Hematopoietic multipotent progenitor cell treated with erythropoietin and hydrocortisone succinate and interleukin-3 and kit ligand, for 4 days (in vitro differentiated cells): ENCODE measurements at places on chromosomes 4 and X.

GRCh38 chr4:99808260-99808857 lies 8.3 kb upstream of the DAPP1 start:
- peak; percentile 82 for DNase-seq

GRCh38 chr4:41885456-41885855 lies 49.8 kb upstream of the TMEM33 start:
- no peak for DNase-seq

- DNase-seq, result peak; percentile 53
Measured at GRCh38 chr4:61149278-61149677, 50.8 kb upstream of the ADGRL3 start.

DNA sequence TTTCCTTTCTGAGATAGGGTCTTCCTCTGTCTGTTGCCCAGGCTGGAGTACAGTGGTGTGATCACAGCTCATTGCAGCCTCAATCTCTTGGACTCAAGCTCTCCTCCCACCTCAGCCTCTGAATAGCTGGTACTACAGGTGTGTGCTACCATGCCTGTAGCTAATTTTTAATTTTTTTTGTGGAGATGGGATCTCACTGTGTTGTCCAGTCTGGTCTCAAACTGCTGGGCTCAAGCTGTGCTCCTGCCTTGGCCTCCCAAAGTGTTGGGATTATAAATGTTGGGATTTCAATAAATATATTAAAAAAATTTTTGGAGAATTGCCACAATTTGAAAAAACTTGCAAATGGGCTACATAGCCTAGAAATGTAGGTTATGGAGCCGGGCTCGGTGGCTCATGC lies 18.5 kb downstream of the RAPGEF2 start:
- DNase-seq, result no peak

DNA sequence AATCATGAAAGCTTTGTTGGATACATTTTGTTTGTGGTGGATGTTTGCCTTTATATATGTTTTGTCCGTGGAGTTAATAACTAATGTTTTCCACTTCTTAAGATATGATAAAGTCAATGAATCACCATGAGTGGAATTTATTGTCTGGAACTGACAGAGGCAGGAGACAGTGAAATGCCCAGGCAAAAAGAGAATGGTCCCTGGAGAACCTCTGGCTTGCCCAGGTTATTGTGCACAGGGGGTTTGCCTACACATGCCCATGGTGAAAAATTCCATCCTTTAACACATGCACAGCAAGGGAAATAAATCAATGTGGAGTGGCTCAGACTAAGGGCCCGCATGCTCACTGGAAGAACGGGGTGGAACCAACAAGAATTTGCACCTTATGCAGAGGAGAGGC lies 964.3 kb upstream of the GRIA3 start:
- DNase-seq, result no peak

DNA sequence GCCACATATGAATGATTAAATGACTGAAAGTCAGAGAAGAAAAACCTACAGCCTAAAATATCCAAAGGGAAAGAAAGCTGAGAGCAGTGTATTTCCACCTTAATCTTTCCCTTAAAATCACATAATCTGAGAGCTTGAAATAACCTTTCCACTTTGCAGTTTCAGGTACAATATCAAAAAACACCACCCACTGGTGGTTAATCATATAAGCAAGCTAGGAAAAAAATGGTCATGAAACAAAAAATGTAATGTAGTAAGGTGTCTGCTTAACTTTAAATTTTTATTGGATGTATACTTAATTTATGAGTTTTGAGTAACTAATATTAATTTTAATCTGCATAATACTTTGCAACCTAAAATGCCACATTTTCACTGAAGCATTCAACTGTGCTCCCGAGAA lies 3.2 kb downstream of the PRDM5 start:
- DNase-seq, result peak; percentile 10

DNA sequence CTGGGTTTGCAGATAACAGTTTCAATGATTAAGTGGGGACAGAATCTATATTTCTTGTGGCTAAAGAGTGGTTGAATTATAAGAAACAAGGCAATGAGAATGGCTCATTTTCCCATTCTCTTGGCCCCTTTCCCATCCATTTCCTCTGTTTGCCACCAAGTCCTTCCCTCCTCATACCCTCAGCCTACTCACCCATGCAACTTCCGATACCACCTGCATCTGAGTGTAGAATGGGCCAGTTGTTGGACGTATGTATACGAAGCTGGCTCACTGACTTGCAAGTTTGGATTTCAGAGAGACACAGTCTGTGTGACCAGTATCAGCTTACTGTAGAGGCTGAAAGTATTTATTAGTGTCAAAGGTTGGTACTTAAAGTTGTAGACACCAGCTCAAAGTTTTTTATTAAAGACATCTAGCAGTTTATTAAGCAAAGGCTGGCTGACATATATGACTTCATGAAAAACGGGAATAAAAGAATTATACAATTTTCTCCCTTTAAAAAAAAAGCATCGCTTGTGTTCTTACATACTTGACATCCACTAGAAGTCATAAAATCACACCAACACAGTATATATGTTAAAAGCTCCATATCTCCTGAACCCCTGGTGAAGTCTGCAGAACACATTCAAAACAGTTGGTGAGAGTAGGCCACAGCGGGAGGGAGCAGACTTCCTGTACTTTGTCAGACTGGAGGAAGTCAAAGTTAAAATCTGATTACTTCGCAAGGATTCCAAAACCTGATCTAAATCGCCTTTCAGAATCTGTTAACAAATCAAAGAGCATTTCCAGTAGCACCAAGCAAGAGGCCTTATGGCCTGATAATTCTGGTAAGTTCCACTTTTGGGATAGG lies 22.4 kb upstream of the STIM2 start:
- no peak for DNase-seq

GRCh38 chrX:119646515-119646914 lies 40.3 kb upstream of the NKRF start:
- DNase-seq, result no peak

- peak; percentile 82 for DNase-seq
Measured at GRCh38 chrX:123357941-123358340, 173.9 kb downstream of the GRIA3 start.

- DNase-seq, result no peak
Measured at GRCh38 chrX:29318012-29318411, 730.8 kb downstream of the IL1RAPL1 start.

DNA sequence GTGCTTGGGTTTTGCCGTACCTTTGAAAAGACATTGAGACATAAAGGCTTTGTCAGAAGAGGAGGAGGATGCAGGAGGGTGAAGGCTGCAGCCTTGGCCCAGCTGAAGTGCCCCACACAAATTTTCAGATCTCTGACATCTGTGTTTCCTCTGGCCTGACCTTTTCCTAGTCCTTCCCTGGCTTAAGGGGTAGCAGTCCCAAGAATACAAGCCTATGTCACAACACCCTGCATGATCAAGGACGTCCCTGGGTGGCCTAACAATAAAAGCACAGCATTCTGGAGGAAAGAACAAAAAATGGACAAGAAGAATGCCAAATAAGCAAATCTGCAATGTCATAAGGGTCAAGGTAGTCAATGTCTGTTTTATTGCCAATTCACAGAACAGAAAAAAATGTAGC lies 80.8 kb upstream of the FAM9C start:
- no peak for DNase-seq

DNA sequence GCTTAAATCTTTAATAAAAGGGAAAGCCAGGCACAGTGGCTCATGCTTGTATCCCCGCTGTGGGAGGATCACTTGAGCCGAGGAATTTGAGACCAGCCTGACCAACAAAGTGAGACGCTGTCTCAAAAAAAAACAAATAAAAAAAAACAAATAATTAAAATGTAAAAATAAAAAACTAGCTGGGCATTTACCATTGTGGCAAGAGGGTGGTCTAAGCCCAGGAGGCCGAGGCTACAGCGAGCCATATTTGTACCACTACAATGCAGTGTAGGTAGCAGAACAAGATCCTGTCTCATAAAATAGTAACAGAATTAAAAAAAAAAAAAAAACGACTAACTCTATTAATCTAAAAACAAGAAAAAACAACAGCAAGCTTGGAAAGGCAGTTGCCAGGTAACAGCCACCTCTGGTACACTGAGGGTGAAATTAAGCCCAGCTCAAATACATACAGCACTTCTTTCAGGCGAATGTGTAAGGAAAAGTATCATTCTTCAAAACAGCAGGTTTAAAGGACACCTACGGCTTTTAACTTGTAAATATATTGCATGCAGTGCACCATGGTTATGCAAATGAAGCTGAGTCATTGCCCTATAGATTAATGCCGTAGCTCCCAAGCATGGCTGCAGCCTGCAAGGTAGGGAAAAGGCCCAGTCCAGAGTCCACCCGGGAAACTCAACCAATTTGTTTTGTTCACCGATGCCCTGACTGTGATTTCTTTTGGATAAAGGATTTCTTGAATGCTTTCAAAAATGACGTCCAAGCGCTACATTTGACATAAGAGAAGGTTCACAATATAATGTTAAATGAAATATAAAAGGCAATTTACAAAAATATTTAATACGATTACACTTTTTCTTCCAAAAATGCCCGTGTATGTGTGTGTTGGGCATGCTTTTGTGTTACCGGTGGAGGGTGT lies 14.5 kb upstream of the TXLNG start:
- DNase-seq, result peak; percentile 74

DNA sequence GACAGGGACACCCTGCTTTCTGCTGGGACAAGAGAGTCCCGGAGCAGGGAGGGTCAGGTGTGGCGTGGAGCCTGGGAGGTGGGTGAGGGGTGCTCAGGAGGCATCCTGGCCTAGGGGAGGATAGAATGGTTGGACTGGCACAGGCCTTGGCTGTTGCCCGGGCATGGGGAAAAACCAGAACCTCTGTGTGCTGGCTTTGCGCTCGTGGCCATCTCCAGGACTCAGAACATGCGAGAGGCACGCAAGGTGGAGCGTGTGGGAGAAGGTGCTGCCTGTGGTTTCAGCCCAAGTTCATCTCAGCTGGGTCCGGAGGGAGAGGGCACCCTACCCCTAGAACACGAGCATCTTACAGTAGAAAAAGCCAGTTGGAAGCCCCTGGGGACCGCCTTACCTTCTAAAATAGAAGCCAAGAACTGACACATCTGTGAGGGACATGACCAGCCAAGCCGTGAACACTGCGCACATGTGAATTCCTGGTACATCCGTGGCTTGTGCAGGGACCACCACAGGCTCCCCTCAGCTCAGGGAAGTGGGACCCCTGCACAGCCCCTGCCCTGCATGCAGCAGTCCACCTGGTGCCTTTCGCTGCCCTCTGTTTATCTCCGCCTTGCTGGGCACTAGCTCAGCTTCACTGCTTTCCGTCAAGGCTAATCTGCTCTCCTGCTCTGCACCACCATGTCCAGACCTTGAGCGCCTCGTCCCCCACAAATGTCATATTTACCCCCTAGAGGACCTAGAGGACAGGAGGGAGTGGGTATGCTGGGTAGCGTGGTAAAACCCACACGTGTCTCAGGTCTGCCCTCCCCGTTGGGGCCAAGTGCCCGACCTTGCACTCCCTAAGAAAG lies 13.5 kb downstream of the MSANTD1 start:
- DNase-seq, result no peak
